Activated T-cell treated with anti-CD3 and anti-CD28 coated beads, Interleukin-2, amount 50 U/mL, for 1 hour (primary cell): ENCODE measurements at places on chromosomes 16 and 17.

GRCh38 chr17:47804461-47804860 is 17.1 kb downstream of the OSBPL7 start:
- DNase-seq = no peak

DNA sequence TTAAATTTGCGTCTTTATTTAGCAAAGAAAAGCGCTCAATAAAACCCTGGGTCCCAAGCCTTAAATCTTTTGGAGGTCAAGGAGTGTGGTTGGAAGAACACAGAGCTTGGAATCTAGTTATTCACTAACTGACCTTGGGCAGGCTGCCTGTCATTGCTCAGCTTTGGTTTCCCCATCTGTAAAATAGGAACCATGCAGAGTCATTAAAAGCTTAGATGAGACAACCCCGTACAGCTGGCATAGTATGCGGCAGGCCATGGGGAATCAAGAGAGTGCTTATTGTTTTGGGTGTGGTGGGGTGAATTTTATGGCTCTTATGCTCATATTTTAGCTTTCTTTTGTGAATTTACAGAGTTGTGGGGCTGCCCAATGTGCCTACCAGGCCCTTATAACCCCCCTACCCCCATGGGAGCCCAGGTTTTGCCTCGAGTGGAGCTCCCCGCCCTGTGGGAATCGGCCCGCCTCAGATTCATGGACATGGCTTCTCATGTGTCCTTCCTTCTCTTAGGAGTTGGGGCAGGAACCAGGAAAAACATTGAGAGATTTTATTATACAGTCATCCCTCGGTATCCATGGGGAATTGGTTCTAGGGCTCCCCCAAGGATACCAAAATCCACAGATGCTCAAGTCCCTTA is 113.5 kb downstream of the CLEC16A start:
- DNase-seq = no peak

GRCh38 chr16:68076560-68076959 is 8.6 kb upstream of the NFATC3 start:
- no peak for DNase-seq

GRCh38 chr17:34368946-34369500 is 6.0 kb upstream of the CCL1 start:
- DNase-seq = no peak

GRCh38 chr16:73206151-73206707 is 158.3 kb upstream of the ZFHX3 start:
- DNase-seq = no peak

DNA sequence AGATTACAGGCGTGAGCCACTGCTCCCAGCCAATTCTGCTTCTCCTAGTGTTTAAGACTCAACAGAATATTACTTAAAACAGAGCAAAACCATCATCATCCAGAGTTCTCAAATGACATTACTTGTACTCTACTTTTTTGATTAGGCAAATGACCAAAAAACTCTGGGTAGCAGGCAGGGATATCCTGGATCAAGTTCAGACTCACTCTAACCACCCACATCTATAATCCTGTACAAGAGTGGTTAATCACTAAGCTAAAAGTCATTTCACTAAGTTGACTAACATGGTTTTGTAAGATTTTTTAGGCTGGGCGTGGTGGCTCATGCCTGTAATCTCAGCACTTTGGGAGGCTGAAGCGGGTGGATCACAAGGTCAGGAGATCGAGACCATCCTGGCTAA is 6.8 kb downstream of the NAE1 start:
- no peak for DNase-seq

- DNase-seq = no peak
These were observed 96.2 kb downstream of the BANP start for GRCh38 chr16:88047462-88047861.

DNA sequence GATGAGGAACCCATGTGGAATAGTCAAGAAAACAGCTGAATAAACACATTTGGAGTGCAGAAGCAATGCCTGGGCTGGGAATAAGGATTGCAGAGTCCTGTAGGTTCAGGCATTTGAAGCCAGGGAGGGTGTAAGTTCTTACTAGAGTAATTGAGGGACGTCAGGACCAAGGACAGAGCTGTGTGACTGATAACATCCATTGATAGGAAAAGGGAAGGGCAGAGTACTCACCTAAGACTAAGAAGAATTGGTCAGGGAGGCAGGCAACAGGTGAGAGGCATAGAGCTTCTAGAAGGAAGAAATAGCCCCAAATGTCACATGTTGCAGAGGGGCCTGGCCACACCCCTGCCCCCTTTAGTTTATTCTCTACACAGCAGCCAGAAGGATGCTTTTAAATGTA is 79.8 kb upstream of the TMEM132E start:
- DNase-seq = no peak

DNA sequence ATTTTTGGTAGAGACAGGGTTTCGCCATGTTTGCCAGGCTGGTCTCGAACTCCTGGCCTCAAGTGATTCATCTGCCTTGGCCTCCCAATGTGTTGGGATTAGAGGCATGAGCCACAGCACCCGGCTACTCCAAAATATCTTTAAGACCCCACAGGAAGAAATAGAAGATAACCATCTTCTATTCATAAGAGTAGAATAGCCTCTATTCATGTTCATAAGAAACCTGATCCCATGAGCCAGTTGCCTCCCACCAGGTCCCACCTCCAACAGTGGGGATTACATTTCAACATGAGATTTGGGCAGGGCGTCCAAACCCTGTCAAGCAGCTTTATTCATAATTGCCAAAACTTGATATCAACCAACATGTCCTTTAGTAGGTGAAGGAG is 13.9 kb upstream of the TMC7 start:
- DNase-seq = no peak

- DNase-seq = no peak
These were observed 45.2 kb upstream of the LCMT1 start for GRCh38 chr16:25066426-25066746.

GRCh38 chr17:55219934-55220333 is 44.8 kb upstream of the HLF start:
- DNase-seq = no peak

DNA sequence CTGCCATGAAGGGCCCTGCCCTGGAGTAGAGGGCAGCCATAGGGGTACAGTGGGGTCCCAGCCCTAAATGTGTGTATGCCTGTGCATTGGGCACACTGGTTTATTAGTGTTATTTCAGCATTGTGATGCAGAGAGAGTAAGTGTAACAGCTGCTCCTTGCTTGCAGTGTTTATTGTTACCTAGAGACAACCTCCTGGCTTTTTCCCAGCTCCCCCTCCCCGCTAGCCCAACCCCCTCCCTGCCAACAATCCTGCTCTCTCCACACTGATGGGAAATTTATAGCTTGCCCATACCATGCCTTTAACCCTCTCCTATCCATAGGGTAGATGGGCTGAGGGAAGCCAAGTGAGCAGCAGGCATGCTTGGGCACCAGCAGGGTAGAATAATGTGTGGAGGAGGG is 51.3 kb downstream of the NEUROD2 start:
- DNase-seq = no peak

DNA sequence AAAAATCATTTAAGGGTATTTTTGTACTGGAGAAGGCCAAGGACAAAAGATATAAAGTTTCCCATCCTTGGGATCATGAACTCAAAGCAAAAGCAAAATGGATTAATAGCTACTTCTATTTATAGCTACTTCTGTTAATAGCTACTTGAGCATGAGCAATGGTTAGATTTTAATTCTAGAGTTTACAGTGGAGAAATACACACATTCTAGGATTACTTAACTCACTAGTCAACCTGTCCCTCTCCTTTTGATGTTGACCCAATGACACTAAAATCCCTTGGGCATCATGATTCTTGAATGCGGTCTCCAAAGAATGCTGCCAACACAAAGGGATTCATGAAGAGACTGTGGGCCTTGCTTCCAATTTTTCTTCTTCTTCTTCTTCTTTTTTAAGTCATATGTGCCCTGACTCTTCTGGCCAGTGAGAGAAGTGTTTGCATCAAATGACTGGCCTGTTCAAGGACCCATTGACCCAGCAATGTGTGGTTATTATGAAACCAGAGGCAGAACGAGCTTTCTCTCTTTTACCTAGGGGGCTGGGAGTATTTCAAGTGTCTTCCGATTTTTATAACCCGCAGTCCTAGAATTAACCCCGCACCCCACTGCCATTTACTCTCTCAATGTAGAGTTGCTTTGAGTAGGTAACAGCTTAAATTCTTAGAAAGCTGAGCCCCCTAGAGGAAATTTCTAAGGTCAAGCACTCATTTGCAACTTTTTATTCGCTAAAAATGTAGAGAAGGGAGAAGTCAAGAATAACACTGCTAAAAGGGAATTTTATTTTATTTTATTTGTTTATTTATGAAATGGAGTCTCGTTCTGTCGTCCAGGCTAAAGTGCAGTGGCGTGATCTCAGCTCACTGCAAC is 34.6 kb downstream of the OTOA start:
- DNase-seq = no peak

DNA sequence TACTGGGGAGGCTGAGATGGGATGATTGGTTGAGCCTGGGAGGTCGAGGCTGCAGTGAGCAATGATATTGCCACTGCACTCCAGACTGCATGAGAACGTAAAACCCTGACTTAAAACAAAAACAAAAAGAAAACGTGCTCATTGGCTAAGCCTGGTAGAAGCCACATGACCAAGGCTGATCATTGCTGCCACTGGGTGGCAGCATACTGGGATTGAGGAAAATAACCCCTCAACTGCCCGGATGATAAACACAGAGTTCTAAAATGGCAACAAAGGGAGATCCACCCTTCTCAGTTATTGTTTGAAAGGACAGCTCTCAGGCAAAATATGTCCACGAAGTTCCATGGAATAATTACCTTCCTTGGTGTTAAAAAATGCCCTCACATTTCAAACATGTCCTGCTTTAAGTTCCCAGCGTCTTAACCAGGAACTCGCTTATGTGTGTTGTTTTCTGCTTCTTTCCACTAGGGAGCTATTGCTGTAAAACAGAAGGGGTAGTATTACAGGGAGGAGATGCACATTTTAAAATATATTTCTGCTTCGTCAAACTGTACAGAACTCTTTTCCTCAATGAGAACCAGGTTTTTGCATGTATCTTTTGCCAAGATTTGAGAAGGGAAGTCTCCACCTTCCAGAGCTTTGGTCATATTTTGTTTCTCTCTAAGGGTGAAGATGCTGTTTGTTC is 675.3 kb downstream of the MAF start:
- DNase-seq = peak; percentile 22

DNA sequence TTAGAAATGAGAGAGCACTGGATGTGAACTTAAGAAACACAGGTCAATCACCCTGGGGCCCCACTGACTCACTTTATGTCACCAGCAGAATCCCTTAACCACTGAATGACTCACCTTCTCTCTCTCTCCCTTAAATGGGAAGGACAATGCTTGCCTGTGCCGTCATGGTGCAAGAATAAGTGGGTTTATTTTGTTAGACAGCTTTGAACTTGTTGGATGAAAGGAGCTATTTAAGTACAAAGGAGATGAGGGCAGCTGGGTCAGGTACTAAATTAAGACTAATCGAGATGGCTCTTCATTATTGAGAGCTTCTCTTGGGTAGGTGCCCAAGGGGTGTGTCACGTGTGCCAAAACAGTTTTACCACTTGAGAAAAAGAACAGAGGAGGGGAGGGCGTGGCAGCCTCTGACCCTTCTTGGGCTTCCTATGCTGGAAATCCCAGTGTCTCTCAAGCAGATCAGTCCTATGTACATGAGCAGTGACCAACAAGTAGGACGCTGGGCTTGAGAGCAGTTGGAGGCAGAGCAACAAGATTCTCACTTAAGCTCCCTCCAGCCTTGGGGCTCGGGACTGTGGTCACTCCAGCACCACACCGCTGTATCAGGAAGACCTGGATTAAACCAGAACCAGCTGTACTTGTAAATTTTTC is 6.7 kb upstream of the KRT31 start:
- no peak for DNase-seq

DNA sequence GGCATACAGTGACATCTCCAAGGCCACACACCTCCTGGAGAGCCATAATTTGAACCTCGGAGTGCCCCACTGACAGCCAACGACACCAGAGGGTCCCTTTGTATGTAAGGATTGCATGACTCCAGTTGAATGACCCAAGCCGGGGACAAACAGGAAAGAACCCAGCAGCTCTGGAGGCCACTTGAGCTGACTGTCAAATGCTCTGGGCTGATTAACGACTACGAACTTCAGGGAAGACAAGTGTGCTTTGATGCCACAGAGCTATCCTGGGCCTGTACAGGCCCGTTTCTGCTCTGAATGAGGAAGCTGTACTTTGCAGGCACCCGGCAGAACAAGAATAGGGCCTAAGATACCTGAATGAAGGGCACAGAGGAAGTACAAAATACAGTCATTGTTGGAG is 404.6 kb downstream of the SLC39A11 start:
- no peak for DNase-seq

- no peak for DNase-seq
These were observed 405.5 kb downstream of the CPPED1 start for GRCh38 chr16:12398029-12398682.

- DNase-seq = no peak
These were observed 240.5 kb downstream of the SEC14L1 start for GRCh38 chr17:77381185-77381700.

- DNase-seq = no peak
These were observed 6.0 kb upstream of the GRB2 start for GRCh38 chr17:75411328-75412067.

DNA sequence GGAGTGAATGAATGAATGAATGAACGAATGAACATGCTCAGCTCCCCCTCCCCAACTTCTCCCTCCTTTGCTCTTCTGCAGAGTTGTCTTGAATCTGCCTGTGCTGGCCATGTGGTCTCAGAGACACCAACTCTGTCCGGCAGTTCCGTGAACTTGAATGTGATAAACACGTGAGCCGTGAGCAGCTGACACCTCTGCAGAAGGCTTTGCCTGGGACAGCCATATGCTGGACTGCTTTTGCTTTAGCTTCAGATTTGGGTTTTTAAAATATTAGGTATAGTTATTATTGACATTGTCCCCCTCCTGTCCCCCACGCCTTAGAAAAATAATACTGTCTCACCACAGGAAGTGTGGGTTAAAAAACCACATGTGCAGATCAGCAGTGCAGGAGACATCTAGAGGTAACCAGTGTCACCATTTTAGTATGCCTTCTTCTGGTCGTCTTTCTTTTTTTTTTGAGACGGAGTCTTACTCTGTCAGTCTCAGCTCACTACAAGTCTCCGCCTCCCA is 83.8 kb downstream of the ABCC1 start:
- DNase-seq = no peak

GRCh38 chr16:49788986-49789385 is 66.9 kb downstream of the ZNF423 start:
- no peak for DNase-seq

- DNase-seq = peak; percentile 65
These were observed 1.6 kb downstream of the MRM1 start for GRCh38 chr17:36602924-36603384.
